ENCODE measurements at places on chromosomes 2 and 18.

DNA sequence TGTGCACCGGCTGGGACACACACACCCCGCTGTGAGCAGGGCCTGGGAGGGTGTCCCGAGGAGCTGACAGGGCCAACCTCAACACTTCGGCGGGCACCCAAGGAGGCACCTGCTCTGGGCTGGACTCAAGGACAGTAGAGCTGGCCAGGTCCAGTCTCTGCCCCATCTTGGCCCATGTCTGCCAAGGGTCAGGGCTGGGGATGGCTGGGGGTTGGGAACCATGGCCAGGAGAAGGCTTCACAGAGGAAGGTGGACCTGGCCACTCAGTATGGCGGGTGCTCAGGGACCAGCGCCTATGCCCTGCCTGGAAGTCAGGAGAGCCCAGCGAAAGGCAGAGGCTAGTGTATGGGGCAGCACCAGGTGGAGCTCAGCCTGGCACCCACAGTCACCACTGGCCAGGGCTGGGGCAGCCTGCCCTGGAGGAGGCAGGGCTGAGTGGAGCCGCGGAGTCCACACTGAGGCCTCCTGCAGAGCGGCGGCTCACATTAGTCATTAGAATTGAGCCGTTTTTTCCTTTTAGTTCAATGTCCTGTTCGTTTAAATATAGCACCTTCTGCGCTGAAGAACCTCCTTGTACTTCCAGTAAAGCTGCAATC, 4.2 kb downstream of the ERFE start:
- no peak for DNase-seq

GRCh38 chr2:39517102-39517436, 80.0 kb upstream of the MAP4K3 start:
- no peak for DNase-seq

- DNase-seq: no peak
These were observed 53.5 kb upstream of the C2orf15 start for GRCh38 chr2:99088017-99088416.

- no peak for DNase-seq
These were observed 373.8 kb upstream of the SYT4 start for GRCh38 chr18:43651057-43651456.

DNA sequence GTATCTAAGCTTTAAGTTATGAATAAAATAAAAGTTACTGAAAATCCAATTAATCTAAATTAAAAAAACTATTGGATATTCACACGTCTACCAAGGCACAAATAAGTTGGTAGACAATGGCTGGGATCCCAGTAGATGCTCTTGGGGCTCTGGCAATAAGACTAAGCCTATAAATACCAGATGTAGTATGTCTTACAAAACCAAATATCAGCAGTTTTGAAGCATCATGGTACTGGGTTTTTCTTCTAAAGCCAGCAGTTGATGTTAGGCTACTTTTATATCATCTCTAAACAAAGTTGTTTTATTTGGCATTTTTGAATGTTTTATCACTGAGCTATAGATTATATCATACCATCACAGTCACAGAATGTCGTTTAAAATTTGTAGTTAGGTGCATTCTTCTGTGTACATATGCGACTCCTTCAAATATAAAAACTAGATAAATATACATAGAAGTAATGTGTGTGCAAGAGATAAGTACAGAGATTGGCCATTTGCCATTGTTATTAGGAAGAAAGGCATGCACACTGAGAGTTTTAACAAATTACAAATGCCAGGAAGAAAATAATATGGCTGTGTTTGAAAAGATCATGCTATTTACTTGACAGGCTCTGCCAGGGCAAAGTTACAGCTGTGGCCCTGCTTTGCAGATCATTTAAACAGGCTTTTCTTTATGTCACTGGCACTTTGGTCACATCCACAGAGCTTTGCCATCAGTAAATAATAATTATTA, 21.6 kb upstream of the TMEM17 start:
- DNase-seq: no peak

GRCh38 chr2:72178551-72178950, 30.9 kb upstream of the CYP26B1 start:
- DNase-seq: no peak

GRCh38 chr2:61478086-61478485, 7.2 kb upstream of the USP34 start:
- DNase-seq: no peak

GRCh38 chr2:212237350-212238095, 301.1 kb downstream of the ERBB4 start:
- no peak for DNase-seq

DNA sequence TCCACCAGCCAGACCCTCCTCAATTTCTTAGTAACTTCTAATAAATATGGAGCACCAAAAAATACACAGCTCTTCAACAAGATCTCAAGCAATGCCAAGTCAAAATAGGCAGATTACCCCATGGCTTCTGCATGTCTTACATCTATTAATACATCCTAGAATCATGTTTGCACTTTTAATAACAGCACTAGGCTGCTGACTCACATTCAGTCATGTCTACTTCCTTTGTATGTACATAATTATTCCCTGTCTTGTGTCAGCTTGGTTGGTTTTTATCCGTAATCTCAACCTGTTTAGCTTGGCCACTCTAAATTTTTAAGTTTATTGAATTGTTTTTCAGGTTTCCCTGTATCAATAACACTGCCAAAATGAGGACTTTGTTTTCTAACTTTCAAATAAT, 420.1 kb upstream of the ACVR2A start:
- no peak for DNase-seq

GRCh38 chr18:74290794-74291471, 830 bp downstream of the CYB5A start:
- no peak for DNase-seq

- no peak for DNase-seq
These were observed 137.7 kb upstream of the MSH6 start for GRCh38 chr2:47645246-47645645.

DNA sequence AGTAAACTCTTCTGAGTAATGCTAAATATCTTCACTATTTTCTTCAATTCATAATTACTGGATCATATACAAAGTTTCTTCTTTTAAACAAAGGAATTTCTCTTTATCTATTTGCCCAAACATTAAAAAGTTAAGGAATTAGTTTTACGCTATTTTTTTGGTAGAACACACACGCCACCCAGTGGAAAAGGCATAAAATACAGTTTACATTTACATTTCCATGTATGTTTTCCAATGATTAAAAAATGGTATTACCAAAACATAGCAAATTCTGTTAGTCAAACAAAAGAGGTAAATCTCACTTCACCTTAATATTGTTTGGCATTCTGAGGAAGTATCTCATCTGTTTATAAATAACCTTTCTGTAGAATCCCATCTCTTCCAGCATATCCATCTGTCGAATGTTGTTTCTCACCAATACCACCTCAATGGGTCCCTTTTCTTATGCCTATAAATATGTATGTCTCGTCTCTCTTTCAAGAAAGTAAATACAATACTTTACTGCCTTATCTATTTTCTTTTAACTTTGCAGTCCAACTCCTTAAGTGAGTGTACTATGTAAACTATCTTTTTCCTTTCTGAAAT, 7.2 kb downstream of the BOLL start:
- peak; percentile 17 for DNase-seq

- no peak for DNase-seq
These were observed 160.2 kb downstream of the GALNT14 start for GRCh38 chr2:30978044-30978443.

GRCh38 chr2:39781697-39782096, 2.6 kb upstream of the THUMPD2 start:
- DNase-seq: no peak

GRCh38 chr2:14944562-14945346, 312.2 kb downstream of the LRATD1 start:
- DNase-seq: no peak

DNA sequence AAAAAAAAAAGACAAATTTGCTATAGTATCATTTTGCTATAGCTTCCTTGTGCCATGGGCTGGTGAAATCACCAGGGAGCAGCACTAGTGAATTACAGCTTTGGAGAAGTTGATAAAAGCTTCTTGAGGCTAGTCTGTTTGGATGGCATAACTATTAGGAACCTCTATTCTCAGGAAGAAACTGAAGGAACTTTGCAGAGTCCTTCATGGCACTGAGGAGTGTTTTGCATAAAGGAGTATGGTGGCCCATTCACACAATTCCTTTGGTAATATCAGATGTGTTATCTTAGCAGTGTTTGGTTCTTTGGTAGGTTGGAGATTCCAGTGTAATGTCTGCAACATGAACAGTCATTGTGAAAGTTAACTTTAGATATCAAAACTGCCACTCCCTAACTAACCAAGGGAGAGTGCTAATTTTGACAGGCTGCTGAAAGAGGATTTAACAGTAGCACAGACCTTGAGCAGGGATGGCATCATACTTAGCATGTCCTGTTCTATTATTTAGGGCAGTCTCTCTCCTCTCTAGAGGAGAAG, 76.6 kb upstream of the ZFP36L2 start:
- no peak for DNase-seq

- DNase-seq: no peak
These were observed 28.8 kb upstream of the SLC40A1 start for GRCh38 chr2:189609423-189609816.

- no peak for DNase-seq
These were observed 64.1 kb upstream of the NDUFV2 start for GRCh38 chr18:9038277-9038871.

DNA sequence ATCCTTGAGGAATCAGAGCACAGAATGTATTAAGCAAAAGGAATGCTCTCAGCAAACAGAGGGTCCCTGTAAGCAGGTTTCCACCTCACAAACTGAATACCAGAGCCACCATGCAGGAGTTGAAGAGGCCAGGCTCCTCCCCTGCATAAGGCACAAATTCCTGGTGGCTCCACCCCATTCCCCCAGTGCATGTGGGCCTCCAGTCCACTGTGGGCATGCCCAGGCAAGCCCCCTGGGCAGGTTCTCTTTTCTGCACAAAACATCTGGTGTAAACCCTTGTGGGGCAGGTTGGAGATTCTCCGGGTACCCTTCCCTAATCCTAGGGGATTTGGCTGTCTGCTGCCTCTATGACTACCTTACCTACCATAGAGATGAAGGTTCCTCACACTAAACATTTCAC, 166.5 kb downstream of the PTPRM start:
- DNase-seq: no peak

DNA sequence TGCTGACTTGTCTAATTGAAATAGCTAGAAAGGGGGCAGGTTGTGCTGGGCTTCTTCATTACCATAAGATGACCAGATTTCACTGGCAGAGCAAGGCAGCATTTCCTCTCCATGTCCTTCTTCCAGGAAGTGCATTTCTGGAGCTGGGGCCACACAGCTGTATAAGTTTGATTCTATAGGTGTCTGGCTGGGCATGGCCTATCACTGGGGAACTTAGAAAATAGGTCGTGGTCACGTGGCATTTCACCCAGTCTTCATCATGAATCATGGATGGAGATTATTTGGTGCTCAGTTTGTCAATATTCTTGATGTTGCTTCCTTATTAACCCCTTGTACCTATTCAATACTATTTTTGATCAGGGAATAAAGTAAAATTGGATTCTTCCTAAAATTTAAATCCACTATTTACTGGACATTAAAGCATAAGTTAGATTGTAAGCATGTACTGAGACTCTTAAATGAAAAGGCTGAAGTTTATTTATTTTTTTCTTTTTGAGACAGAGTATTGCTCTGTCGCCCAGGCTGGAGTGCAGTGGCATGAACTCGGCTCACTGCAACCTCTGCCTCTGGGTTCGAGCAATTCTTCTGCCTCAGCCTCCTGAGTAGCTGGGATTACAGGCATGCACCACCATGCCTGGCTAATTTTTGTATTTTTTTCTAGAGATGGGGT, 49.5 kb upstream of the TMEM87B start:
- no peak for DNase-seq

DNA sequence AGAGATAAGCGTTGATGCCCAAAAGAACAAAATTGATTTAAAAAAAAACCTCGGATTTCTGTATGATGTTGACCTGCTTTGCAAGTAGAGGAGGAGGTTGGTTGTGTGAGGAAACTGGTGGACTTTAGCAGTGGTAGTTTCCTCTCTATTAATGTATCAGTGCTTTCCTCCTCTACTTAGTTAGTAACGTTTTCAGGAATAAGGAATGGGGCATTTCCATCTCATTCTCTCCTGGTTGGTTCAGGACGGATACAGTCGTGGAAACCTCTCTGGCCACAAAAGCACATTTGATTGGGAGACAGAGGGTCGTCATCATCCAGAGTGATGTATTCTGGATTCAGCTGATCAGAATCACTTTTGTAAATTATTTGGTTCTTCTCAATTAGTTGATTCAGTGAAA, 1.5 kb downstream of the FHOD3 start:
- DNase-seq: no peak

GRCh38 chr2:176566496-176566895, 297.3 kb downstream of the MTX2 start:
- no peak for DNase-seq

DNA sequence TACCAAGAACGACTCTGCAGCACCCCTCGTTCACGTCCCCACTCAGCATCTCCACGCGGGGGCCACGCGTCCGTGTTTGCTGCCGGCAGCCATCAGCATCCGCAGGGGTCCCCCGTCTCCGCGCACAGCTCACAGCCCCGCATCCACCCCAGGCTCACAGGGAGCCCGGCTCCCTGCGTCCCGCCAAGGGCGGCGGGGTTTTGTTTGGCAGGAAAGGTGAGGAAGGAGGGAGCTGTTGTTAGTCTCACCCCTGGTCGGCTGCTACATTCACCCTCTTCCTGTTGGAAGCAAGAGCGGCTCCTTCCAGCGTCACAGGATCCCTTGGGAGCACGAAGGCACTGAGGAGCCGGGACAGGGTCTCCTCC, 131.0 kb upstream of the CTDP1 start:
- DNase-seq: no peak

DNA sequence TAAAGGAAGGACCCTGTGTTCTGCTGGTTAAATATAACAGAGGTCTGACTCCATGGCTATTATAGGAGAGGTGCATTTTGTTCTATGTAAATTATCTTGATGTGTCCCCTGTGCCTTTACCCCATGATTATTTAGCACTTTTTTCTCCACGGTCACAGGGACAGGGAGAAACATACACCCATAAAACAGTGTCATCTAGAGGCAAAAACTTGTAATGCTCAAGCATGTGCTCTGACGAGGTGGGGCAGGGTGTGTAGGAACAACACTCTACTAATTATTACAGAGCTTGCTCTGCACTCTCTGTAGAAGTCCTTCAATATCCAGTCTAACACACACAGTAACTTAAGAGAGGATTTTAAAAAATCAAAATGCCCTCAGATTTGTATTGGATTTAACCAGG, 187.9 kb downstream of the NEDD4L start:
- no peak for DNase-seq

DNA sequence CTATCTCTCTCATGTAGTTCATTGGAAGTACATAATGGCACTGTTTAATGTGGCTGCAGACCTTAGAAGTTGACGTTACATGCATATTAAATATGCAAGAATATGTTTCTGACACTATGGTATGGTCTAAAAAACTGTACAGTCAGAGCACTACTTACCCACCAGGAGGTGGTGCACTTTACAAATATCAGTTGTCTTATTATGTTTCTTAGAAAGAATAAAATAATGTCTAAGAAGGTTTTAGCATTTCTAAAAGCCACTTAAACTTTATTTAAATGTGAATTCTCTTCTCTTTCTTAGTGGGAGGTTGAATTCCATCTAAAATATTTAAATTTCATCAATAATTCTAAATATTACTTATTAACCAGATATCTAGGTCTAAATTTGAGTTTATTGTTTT, 4.3 kb downstream of the TMEFF2 start:
- no peak for DNase-seq

- no peak for DNase-seq
These were observed 7.5 kb upstream of the BCL11A start for GRCh38 chr2:60560734-60561644.
